Stimulated activated CD4-positive, alpha-beta T cell treated with anti-CD3 and anti-CD28 coated beads, Interleukin-1b, Interleukin-23, amount 100 ng/mL, for 1 hour (primary cell): ENCODE measurements at places on chromosomes 4 and X.

DNA sequence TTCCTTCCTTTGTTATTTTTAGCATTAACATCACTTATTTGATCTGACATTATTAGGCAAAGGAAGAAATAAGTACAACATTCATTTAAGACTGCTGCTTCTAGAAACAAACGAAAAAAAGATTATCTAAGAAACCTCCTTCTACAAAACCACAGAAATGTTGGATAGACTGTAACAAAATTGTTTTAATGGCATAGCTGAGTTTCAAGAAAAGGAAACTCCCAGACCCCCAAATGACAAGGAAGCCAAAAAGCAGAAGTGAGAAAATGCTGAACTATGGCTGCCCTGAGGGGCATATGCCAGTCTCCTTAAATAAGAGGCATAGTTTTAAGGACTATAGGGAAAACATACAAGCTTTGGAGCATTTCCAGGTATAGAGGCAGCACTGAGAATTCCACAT is 1431.6 kb upstream of the TENM3 start:
- DNase-seq: no peak

DNA sequence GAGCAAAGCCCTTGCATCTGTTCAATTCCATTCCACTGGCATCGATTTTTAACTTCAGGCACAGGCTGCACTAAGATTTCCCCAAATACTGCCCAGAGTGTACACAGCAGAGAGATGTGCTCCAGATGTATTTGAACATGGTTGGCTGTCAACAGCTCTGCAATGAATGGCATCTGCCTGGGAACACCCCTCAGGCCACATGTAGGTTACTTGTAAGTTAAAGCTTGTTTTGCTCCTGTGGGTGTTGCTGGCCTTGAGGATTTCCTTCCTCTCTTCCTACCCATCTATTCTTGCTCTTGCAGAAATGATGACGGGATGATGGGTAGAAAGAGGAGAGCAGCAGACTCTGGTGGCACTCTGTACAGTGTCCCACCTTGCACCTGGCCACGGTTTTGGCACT is 69.3 kb upstream of the HELT start:
- DNase-seq: no peak

DNA sequence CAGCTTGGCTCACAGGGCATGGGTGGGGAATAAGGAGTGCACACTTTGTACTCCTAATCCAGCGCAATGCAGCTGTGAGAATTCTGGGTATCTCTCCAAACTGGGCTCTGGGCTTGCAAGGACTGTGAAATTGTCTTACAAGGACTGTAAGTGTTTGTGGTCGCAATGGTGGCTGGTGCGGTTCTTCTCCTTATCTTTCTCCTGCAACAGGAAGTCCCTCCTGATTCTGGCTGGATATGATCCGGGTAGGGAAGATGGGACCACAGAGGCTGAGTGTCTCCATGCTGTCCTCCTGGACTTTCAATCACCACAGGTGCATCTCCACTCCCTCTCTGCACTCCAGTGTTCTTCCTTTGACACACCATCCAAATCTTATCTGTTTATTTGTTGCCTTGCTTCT is 55.7 kb upstream of the GYPE start:
- DNase-seq: no peak

GRCh38 chr4:8818063-8818881 is 53.4 kb downstream of the HMX1 start:
- DNase-seq: no peak

DNA sequence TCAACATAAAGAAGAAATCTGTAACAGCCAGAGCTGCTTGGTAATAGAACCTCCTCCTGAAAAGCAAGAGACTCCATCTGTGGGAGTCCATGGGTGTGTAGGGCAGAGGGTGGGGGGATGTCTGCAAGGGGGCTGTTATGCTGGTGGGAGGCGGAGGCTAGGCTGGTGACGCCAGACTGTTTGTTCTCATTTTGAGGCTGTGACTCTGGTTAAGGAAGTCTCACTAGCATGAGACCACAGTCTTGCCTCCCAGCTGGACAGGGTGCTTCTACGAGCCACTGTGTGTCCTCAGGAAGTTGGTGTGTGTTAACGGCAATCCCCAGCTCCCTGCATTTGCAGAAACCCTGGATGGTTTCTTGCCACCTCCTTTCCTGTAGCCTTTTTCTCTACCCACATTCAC is 79.8 kb downstream of the NSUN7 start:
- no peak for DNase-seq

DNA sequence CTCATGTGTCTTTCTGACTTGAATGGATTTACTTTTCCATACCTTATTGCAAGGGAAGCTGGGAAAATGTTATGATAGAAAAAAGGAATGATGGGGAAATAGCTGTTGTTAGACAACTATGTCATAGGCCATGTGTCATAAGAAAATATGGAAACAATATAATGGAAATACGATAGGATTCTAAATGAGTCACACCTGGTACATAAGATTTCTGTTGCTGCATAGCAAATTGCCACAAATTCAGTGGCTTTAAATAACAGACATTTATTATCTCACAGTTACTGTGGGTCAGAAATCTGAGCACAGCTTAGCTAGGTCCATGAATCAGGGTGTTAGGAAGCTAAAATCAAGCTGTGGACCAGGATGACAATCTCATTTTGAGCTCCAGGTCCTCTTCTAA is 44.6 kb upstream of the ANKRD50 start:
- DNase-seq: no peak

- DNase-seq: no peak
These were observed 222.7 kb upstream of the HAND2 start for GRCh38 chr4:173752610-173753230.

GRCh38 chr4:183468210-183469095 is 24.0 kb downstream of the CDKN2AIP start:
- no peak for DNase-seq

DNA sequence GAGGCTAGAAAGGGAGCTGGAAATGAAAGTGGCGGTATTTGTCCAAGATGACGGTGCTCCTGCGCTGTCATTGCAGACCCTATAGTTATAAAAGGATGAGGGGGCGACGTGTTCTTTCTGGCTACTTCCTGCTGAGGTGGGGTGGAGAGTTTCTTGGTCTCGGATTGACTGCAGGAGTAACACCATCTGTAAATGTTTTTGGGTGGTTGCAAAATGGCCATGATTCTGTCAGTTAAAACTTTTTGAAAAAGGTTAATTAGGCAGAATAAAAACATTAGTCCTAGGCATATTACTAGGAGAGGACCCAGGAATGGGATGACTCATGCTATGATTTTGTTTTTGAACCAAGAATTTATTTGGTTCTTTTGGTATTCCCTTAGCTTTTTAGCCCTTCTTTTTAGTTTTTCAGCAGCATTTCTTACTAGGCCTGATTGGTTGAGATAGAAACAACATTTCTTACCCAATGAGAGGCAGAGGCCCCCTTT is 53.1 kb downstream of the USP11 start:
- no peak for DNase-seq

DNA sequence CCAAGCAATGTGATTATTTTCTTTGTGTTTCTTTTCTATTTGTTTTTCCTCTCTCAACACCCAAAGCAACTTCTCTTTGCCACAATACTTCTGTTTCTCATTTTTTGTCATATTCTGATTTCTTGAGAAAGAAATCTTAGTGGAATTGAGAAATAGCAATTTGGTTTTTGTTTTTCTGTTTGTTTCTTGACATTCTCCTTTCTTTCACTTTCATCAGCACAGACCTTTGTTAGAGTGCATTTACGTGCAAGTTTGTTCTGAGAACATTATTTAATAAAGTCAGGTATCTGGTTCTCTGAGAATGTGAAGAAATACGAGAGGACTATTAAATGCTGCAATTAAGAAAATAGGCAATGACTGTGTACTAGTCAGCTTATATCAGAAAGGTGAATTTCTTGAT is 608.1 kb upstream of the AADAT start:
- no peak for DNase-seq

GRCh38 chrX:47224266-47224895 is 5.9 kb downstream of the CDK16 start:
- DNase-seq: no peak

DNA sequence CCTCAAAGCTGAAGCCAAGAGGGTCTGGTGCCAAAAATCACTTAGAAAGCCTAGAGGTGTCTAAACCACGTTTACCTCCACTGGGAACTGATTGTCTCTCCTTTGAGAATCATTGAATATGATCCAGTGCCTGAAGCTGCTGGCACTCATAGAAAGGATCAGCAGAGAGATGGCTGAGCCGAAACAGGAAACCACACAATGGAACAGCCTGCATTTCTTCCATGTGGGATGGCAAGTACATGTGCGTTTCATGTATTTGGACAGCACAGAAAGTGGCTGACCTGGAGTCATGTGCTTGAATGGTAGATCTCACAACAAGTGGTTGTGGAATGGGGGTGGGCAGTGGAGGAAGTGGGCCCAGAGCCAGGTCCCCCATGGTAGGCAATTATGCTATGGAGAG is 533.7 kb downstream of the INPP4B start:
- DNase-seq: no peak

- no peak for DNase-seq
These were observed 64.0 kb downstream of the NBDY start for GRCh38 chrX:56793112-56793430.

DNA sequence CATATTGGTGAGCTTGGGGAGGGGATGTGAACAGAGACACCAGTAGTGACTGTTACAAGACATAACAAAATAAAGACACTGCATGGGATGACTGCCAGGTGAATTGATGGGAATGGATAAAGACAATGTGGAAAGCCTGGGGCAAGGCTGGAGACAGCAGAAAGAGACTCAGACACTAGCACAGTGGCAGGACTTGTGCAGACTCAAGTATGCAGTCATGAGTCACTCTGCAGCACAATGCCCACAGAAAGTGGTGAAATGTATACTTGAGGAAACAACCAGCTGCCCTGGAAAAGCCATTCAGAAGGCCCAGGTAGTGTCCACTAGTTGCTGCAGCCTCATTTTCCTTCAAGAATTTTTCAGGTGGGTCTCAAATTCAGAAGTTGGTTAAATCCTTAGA is 452.3 kb downstream of the MID1IP1 start:
- DNase-seq: no peak

DNA sequence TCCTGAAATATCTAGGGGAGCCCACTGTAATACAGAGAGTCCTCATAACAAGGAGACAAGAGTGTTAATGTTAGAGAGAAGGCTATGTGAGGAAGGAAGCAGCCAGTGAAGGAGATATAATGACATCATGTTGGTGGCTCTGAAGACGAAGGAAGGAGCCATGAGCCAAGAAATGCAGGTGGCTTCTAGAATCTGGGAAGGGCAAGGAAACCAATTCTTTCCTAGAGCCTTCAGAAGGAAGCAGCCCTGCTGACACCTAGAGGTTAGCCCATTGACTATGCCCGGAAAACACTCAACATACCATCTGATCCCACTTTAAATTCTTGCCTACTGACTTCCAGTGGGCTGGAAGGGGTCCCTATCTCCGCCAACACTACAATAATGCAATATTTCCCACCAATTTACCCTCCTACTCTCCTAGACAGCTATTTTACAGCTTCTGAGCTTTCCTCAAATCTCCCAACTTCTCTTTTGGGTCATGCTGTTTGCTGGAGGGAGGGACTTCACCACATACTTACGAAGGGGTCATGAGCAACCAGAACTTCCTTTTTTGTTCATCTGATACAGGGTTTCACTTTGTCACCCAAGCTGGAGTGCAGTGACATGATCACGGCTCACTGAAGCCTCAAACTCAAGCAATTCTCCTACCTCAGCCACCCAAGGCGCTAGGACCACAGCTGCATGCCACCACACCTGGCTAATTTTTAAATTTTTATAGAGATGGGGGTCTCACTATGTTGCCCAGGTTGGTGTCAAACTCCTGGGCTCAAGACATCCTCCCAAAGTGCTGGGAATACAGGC is 25.2 kb upstream of the G3BP2 start:
- DNase-seq: no peak

- no peak for DNase-seq
These were observed 648.1 kb downstream of the MID1IP1 start for GRCh38 chrX:39449352-39449751.

- no peak for DNase-seq
These were observed 109.8 kb upstream of the HPGD start for GRCh38 chr4:174631901-174632758.

DNA sequence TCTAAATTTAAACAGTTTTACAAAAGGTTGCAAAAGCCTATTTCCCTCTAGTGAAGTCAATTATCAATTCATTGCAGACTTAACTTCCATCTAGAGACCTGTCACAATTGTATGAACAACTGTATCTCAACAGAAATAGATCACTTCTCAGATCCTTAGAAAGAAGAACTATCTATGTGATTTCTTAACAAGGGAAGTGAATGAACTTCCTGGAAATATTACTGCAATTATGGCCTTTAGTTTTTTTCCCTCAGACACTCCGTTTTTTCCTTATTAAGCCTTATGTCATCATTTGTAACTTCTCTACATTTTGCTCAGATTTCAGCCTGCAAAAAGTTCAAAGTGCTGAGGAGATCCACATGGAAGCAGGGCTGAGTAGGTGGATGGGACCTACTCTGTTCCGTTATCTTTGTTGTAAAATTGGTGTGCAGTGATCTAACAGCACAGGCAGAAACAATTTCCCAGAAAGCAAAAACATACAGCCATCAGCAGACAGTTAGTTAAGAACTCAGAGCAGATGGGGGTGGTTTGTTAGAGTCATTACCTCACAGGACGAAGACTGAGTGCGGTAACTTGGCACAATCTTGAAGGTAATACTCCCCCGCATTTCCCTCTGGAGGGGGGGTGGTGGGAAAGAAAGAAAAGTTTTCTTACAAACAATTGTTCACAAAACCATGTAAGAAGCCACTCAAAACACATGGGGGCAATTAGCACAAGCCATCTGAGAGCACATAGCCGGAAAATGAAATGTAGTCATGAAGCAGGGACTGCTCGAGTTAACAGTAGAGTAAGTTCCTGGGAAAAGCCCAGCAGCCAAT is 112.3 kb downstream of the NYX start:
- DNase-seq: no peak

DNA sequence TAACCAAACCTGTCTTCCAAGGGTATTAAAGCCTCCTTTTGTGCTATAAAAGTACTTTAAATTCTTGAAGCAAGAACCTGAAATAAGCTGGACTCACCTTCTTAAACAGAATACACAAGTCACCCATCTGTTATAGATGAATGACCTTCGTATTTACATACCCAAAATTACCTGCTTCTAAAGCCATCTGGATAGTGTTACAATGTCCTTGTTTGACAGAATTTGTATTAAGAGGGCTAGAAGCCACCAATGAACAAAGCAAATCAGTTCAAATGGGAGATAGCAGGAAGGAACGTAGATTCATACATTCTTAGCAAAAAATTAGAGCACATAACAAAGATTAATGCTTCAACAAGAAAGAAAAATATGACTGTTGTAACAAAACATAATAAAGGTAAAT is 33.7 kb upstream of the CCSER1 start:
- DNase-seq: no peak

DNA sequence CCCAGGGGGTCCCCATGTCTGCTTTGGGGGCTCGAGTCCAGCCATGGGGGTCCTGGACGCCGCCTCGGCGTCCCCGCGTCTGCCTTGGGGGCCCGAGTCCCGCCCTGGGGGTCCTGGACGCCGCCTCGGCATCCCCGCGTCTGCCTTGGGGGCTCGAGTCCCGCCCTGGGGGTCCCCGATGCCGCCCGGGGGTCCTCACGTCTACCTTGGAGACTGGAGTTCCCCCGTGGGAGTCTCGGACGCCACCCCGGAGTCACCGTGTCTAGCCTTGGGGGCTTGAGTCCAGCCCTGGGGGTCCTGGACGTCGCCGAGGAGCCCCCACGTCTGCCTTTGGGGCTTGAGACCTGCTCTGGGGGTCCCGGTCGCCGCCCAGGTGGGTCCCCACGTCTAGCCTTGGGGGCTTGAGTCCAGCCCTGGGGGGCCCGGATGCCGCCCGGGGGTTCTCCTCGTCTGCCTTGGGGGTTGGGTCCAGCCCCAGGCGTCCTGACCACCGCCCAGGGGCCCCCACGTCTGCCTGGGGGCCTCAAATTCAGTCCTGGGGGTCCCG is 1.1 kb upstream of the GTPBP6 start:
- DNase-seq: no peak

GRCh38 chr4:89329280-89329679 is 21.7 kb upstream of the GPRIN3 start:
- DNase-seq: no peak
